Astrocyte (in vitro differentiated cells and primary cell): ENCODE measurements at places on chromosomes 13 and 19. TPM values are rescaled to one million over a fixed set of nuclear protein-coding genes. Genes with fewer than 3 reads are reported as not detected.
A peak's percentile ranks its signal among the peaks of the same experiment; 100 is the strongest.

Gene RASIP1
- total RNA-seq = 0.26 and 0.68 TPM in 2 replicates

Gene DMWD
- total RNA-seq = 61.9 and 69.0 TPM in 2 replicates

Gene ZAR1L
- total RNA-seq = not detected in 2 replicates

DNA sequence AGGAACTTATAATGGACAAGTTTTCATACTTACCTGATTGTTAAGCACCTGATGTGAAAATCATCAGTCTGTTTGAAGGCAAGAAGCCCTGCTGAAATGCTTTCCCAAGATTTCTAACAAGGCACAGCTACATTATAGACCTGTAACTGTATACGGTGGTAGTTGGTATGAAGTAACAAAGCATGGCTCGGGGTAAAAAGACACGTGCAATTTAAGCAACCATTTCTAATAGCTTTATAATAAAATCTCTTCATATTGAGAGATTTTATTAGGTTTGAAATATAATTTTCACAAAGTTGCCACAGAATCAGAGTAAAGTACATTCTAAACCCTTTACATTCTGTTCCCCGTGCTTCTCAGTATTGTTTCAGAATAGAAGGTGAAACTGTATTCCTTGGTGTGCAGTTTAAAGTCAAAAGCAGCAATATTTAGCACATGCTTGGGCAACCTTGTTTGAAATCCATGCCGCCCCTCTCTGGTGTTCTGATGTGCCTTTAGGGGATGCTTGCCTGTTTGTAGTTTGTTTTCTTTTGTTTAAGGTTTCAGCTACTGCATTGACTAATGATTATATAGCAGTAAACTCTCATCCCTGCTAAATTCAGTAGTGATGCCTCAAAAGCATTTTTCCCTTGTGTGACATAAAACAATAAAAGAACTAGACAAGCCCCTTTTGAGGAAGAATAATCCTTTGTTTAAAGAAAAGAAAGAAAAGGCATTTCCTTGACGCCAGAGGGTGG, 125.2 kb upstream of the OBI1 start:
- H3K36me3 ChIP-seq = no peaks in the 10 kb centered on the region
- H3K27ac ChIP-seq = no peak overlapping the region
- no peak overlapping the region for H3K4me3 ChIP-seq
- H3K4me1 ChIP-seq = no peaks in the 10 kb centered on the region
- no peaks in the 10 kb centered on the region for H3K27me3 ChIP-seq
- DNase-seq = no peak

DNA sequence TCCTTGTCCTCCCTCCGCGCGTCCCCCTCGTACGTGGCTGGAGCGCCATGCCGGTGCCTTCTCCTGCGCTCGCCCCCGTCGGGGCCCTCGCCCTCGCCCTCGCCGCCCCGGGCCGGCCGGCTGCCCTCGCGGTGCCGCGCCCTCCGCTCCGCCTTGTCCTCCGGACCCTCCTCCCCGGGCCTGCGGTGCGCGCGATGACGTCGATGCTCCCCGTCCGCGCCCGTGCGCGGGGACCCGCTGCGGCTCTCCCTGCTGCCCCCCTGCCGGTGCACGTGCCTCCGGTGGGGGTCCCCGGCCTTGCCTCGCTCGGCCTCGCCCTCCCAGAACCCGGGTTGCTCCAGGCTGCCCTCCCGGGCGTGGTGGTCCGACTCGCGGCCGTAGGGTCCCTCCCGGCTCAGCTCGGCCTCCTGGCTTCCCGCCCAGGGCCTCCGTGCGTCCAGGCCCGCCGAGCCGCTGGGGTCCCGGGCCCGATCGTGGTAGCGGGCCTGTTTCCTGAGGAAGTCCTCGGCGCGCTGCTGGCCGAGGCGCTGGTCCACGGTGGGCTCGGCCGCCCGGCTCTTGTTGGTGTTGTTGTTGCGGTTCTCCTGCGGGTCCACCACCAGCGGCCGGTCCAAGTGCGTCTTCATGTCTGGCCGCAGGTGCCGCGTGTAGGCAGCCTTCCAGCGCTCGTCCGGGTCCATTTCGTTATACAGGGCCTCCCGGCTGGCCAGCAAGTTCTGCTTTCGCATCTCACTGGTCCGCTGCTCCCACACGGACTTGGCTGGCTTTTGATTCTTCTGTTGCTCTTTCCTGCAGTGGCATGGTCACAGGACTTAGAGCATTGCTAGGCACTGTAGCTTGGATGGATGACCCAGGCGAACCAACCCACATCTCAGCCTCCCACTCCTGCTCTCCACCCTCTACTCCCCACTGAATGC, 148.6 kb downstream of the IER2 start:
- no peaks in the 10 kb centered on the region for H3K36me3 ChIP-seq
- no peaks in the 10 kb centered on the region for H3K27me3 ChIP-seq
- H3K4me1 ChIP-seq = no peaks in the 10 kb centered on the region
- H3K4me3 ChIP-seq = no peak overlapping the region
- DNase-seq = no peak
- no peak overlapping the region for H3K27ac ChIP-seq

DNA sequence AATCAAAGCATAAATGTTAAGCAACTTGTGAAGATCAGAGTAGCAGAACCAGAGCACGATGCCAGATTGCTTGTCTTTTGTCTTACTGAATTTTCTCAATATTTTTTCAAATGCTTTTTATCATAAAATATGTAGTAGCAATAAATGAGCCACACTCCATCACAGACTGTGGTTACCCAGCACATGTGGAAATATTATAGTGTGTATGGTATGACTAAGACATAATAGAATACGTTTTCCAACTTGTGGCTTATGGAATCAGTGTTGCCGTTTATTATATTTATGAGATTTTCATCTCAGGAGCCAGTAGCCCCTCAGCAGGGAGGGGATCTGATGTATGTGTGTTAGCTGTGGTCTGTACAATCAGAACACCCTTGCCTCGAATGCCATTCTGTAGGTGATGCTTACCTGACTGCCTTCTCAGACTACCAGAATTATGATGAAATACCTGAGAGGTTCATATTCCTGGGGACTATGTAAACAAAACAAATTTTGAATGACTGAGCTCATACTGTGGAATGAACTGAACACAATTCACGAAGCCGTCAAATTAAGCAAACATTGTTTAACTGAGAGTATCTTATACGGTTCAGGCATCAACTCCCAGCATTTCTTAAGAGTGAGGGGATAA, 1.9 kb downstream of the SCEL start:
- H3K27ac ChIP-seq = no peak overlapping the region
- H3K27me3 ChIP-seq = no peaks in the 10 kb centered on the region
- H3K36me3 ChIP-seq = no peaks in the 10 kb centered on the region
- peak; percentile 32 for DNase-seq
- H3K4me3 ChIP-seq = no peak overlapping the region

DNA sequence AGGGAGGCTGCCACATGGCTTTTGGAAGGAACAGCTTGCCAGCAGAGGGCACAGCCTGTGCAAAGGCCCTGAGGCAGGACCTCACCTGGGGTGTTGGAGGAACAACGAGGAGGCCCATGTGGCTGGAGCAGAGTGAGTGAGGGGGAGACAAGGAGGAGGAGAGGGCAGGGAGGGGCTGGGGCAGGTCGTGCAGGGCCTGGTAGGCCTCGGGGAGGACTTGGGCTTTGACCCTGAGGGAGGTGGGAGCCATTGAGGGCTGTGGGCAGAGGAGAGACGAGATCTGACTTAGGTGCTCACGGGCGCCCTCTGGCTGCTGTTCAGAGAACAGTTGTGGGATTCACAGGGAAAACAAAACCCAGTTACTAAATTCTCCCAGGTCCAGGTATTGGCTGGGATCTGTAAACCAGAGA, 25.2 kb downstream of the ZNRF4 start:
- H3K36me3 ChIP-seq = no peaks in the 10 kb centered on the region
- H3K27me3 ChIP-seq = peaks cover 24% of the 10 kb centered on the region
- DNase-seq = no peak

GRCh38 chr19:49403404-49404187, 15.5 kb downstream of the KASH5 start:
- no peaks in the 10 kb centered on the region for H3K36me3 ChIP-seq
- no peak overlapping the region for H3K27ac ChIP-seq
- peak; percentile 20 for DNase-seq
- no peaks in the 10 kb centered on the region for H3K4me1 ChIP-seq
- H3K4me3 ChIP-seq = no peak overlapping the region

DNA sequence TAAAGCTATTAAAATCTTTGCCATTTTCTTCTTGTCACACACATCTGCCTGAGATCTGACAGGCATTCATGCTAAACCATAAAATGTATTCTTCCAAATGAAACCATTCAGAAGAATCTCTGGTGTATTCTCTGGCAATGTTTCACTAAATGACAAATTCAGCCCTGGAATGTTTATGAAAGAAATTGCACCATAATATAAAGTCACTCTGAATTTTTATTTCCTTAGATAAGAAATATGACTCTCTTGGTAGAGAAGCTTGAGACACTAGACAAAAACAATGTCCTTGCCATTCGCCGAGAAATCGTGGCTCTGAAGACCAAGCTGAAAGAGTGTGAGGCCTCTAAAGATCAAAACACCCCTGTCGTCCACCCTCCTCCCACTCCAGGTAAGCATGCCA, 14.3 kb downstream of the OLFM4 start:
- no peak for DNase-seq
- no peaks in the 10 kb centered on the region for H3K4me1 ChIP-seq
- H3K27ac ChIP-seq = no peak overlapping the region
- H3K4me3 ChIP-seq = no peak overlapping the region

DNA sequence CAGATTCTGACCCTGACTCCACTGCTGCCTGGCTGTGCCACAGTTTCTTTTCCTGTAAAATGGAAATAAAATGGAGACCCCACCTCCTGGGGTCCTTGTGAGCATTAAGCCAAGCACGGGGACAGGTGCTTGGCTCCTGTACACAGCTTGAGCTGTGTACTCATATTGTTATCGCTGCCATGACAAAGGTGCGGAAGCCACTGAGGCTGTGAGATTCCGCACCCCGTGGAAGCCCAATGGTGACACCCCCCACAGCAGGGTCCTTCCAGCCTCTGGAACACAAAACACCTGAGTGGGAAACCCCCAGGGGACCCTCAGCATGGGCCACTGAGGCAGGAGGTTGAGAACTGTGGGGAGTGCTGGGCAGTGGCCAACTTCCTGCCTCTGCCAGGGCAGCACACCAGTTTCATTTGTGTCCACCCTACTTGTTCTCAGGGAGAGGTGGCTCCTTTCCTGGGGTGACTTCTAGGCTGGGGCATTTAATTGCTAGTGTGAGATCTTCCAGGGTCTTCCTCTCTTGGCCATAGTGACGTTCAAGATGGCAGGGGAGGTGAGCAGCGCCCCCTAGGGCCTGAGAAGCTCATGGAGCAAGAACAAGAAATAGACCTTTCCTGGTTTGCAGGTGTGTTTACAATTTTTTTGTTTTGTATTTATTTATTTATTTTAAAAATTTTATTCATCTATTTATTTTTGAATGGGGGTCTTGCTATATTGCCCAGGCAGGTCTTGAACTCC, 5.4 kb upstream of the JSRP1 start:
- no peaks in the 10 kb centered on the region for H3K36me3 ChIP-seq
- DNase-seq = no peak
- no peak overlapping the region for H3K27ac ChIP-seq
- peaks cover 4% of the 10 kb centered on the region for H3K4me1 ChIP-seq
- H3K27me3 ChIP-seq = no peaks in the 10 kb centered on the region
- no peak overlapping the region for H3K4me3 ChIP-seq

DNA sequence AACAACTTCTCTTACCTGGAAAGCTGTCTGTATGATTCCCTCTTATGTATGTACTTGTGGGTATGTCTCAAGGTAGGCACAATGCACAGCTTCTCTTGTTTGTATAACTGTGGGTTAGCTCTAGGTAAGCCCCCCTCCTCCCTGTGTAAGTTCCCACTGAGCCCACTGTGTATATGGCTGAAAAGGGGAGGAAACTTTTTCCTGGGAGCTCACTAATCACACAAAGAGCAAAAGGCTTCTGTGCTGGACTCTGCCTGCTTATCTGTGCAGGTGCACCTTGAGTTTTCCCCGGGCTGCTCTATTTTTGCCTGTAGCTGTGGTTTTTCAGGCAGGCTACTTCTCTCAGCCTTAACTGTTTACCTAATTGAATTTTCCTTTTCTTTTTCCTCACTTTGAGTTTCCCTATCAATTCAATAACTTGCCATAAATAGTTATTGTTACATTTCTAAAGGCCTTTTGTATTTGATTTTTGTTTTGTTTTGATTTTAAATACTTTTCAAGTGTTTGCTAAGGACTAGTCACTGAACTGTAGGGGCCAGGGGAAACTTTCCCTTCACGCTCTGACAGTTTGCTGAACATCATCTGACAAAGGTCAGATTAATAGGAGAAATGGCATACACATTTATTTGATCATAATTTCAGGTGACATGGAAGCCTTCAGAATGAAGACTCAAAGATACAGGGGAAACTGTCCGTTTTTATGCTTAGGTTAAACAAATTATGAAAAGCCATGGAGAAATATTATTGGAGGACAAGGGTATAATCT, 423.5 kb upstream of the ATXN8OS start:
- H3K4me1 ChIP-seq = no peaks in the 10 kb centered on the region
- DNase-seq = no peak
- H3K4me3 ChIP-seq = no peak overlapping the region
- H3K27me3 ChIP-seq = no peaks in the 10 kb centered on the region
- no peaks in the 10 kb centered on the region for H3K36me3 ChIP-seq
- no peak overlapping the region for H3K27ac ChIP-seq

DNA sequence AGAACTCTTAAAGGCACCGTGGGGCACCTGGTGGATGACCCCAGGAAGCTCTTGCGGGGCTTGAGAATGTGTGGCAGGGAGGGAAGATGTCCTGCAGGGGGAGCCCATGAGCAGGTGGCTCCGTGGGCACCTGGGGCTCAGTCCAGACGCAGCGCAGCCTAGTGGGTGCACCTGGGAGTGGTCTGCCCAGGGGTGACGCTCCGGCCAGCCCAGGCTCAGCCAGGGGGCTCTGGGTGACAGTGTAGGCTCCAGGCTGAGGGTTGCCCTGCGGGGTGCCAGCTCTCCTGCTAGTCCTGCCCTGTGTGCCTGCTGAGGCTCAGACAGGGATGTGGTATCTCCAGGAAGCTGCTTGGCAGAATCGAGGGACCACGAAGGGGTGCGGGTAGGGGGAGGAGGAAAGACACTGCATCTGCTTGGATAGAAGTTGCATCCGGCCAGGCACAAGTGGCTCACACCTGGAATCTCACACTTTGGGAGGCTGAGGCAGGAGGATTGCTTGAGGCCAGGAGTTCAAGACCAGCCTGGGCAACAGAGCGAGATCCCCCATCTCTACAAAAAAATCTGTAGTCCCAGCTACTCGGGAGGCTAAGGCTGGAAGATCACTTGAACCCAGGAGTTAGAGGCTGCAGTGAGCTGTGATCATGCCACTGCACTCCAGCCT, 15.0 kb upstream of the PGLS start:
- H3K4me3 ChIP-seq = no peak overlapping the region
- no peak for DNase-seq
- H3K36me3 ChIP-seq = no peaks in the 10 kb centered on the region
- H3K27me3 ChIP-seq = no peaks in the 10 kb centered on the region
